Activated naive CD4-positive, alpha-beta T cell (primary cell): ENCODE measurements at places on chromosomes 5 and 9.

DNA sequence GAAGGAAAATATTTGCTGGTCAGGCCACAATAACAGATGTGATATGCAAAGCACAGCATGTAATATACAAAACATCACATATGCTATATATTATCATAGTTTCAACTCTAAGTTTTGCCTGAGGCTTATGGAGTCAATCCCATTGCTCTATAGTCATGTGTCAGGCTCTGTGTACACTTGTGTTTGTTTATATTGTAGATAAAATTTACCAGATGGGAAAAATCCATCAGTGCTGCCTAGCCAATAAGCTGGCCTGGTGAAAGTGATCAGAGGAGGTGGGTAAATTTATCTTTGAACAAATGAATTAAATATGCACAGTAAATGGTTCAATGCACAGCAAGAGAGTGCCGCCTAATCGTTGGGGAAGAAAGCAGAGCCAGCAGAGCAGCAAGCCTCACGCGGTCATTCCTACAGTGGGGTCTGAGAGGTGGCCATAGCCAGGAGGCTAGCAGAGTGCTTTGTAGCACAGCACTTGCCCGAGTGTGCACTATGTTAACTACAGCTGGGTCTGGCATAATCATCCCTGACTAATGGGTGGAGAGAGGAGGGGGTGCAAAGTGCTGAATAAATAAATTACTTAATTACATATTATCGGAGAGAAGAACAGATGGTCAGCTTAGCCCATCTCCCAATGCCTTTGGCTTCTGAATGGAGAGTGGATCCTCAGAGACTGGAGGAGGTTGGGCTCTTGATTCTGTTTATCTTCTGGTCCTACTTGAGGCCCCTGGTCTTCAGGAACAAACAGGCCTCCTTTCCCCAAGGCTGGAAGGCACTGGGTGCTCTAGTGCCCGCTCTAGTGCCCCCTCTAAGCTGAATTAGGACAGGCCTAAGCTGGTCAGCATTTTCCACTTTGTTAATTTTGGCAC is 153.5 kb downstream of the MAT2B start:
- no peak for DNase-seq

GRCh38 chr5:68382640-68383039 is 167.1 kb downstream of the PIK3R1 start:
- DNase-seq: no peak

DNA sequence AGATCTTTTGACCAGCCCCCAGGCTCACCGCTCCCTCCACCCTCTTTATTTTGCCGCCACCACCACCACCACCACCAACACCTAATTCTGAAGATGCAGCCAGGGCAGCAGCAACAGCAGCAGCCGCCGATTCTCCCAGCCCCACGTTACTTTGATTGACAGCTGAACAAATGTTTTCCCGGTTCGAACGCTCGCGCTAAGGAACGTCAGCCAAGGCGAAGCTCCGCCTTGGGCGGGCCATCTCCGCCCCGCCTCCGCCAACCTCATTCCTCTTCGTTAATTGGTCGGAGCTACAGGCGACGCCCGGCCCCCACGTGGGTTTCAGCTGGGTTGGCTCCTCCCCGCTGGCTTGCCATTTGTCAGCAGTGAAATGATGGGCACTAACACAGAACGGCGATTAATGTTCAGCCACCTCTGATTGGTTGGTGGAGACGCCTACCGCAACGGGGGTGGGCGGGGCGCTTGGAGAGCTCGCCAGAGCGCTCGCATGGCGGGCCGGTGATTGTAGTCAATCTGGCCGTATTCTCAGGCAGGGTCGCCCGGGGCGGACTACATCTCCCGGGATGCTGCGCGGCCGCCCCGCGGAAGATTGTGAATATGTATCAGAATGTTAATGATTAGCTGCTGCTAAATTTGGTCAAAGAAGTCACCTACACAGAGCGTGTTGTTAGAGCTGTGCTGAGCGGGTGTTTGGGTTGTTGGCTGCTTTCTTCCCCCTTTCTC is at the start of gene TLE4:
Gene TLE4, plus strand, starts transcription at position 657 of the 723 bp plus-strand sequence. CDS start 826 bp downstream, outside the sequence.
- DNase-seq: peak; percentile 99

DNA sequence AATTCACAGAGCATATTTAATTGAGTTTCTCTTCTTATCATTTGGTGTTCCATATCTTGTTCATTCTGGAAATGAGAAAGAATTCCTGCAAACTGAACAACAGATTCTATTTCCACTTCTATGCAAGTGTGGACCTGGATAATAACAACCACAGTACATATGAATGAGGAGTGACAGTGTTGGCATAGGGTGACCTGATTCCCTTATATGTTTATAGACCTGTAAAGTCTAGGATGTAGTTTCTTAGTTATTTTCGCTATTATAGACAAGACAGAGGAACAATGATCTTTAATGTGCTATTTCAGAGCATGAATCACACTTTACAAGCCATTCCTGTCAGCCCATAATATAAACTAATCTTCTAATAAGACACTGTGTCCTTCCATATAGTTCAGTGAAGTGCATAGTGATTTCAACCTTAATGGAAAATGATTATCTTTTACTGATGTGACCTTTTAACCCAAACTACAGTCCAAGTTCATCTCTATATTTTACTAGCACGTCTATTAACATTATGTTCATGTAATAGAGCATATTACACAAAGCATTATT is 88.2 kb upstream of the FAM174A start:
- DNase-seq: no peak

DNA sequence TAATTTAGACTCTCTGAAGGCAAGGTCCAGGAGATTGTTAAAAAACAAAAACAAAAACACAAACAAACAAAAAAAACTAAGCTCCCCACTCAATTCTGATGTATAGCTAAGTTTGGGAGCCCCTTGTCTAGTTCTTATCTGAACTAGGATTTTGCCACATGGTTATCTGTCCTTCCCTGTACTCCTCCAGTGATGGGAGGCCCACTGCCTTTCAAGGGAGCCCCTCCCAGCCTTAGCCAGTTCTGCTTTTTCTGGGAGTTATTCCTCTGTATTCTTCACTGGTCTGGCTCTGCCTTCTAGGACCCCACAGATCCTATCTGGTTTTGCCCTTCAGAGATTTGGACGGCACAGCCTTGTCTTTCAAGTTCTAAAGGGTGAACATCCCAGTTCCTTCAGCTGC is 2.1 kb upstream of the ALDH1B1 start:
- DNase-seq: no peak

DNA sequence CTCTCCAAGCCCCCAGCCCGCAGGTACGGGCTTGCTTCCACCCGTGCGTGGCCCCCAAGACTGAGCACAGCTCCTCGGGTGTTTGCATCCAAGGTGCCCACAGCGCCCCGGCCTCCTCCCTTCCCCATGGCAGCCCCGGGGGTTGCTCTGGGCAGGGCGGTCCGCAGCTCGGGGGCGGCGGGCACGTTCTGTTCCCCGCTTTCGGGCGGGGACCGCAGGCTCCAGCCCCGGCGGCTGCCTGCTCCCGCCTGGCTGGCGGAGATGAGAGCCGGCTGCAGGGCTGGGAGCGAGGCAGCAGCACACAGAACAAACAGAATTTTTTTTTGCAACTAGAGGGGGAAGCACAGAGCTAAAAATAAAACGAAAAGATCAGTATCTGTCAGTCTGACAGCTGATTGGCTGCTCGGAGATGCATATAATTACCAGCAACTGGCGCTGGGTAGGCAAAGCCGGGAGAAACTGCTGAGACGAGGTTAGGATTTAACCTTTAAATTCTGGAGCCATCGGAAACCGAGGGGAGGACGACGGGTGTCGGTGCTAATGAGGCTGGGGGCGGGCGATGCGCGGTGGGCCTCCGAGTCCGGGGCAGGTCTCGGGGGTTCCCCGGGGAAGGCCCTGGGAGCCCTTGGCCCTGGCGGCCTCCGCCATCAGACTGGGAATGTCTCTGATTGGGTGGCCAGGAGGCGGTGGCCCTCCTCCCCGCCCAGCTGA is 142.7 kb upstream of the IER5L start:
- no peak for DNase-seq

GRCh38 chr9:124802426-124802825 is 25.5 kb downstream of the OLFML2A start:
- DNase-seq: no peak

DNA sequence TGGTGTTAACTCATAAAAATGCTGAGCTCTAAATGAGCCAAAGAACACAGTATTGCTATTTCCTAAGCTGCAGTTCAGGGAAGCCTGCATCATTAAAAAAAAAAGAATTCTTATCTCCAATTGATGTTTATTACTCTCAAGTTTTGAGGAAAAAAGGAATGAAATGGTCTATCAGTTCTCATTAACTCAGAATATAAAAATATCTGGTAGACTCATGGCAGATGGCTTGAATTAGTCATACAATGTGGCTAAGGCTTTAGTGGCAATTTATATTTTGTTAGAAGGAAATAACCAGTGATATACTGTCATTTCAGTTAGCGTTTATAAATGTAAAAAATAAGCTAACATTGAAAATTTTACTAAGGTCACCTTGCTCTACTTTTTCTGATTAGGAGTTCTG is 1403.4 kb upstream of the C9orf72 start:
- DNase-seq: no peak

GRCh38 chr5:165836046-165836445 is 2330.6 kb downstream of the MAT2B start:
- no peak for DNase-seq

GRCh38 chr5:156367597-156367996 is 40.6 kb downstream of the SGCD start:
- no peak for DNase-seq

GRCh38 chr9:108213511-108213910 is 642.3 kb downstream of the ACTL7B start:
- DNase-seq: no peak

DNA sequence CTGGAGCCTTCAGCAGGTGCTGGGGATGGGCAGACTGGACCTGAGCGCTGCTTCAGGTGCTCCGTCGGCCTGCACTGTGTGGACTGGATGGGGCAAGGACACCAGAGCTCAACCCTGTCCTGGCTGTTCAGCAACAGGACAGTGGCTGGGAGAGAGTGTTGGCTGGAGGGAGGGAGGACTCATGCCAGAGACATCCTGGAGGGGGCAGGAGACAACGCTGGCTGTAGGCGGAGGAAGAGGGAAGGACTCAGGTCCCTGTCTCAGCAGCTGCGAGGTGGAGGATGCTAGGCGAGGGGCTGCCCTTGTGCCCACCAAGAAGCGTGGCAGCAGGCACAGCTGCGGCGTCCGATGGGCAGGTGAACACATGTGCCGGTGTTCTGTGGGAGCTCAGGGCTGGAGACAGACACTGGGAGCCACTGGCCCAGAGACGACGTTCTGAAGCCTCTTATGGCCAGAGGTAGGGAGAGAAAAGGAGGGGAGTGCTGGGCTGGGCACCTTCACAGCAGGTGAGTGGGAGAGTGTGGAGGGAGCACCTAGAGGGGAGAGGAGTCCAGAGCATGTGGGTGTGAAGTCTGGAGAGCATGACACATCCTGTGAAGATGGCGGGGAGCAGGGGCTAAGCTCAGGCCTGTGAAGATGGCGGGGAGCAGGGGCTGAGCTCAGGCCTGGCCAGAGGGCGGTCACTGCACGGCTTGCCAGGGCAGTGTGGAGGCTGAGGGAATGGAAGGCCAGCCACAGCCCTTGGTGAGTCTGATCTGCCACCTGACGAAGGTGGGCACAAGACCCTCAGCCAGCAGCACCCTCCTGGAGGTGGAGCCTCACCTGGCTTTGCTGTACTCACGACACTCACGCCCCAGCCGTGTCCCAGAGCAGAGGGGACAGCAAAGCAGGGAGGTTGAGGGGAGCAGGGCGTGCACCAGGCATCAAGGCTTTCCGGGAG is 79.1 kb upstream of the FCN1 start:
- DNase-seq: no peak

- DNase-seq: no peak
These were observed 5.8 kb upstream of the CRHBP start for GRCh38 chr5:76947082-76947503.

- DNase-seq: no peak
These were observed 1485.7 kb upstream of the CDH9 start for GRCh38 chr5:28523888-28524635.

DNA sequence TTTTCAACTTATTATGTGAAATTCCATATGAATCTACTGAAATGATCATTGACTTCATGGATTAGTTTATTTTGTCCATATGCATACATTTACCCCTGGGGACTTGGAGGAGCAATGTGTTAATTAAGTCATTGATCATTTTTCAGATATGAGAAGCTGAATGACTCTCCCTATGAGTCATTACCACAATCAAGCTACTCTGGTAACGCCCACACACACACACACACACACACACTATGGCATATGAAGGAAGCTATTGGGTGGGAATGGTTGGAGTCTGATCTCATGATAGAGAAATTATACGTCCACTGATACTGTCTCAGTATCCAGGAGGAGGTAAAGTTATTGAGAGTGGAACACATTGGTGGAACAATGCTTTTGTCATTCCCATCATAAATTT is 528.9 kb downstream of the AGTPBP1 start:
- DNase-seq: no peak

GRCh38 chr9:72292874-72293607 is 72.0 kb downstream of the ZFAND5 start:
- no peak for DNase-seq

DNA sequence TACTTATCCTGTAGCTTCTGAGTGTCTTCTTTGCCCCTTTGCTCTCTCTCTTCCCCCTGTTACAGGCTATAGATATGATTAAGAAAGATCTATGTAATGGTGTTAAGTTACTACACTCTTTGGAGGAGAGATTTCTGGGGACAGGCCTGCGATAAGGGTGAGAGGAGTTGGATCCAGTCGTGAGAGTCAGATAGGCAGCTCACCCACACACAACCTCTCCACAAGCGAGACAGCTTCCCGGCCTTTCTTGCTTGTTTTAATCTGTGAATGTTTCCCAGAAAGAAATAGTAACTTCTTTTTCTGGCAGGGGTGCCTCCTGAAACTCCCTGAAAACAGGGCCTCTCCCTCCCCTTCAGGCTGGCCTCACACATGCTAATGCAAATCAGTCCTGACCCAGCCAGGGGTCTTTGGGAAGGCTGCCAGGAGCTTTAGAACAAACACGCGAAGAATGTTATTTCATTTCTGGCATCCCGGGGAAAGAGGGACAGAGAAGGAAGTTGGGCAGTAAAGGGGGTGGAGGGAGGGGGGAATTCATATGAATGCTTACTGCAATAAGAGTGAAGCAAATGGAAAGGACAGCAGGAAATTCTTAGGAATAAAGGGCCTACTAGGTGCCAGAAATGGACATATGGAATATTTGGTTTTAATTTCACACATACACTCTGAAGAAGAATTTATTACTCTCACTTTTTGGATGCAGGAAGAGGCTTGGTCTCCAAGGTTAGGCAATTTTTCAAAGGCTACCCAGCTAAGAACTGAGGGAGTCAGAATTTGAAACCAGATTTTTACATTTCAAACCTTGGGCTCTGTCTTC is 215.8 kb upstream of the TRIM32 start:
- DNase-seq: no peak

GRCh38 chr5:65774346-65774745 is 52.3 kb downstream of the NLN start:
- no peak for DNase-seq

DNA sequence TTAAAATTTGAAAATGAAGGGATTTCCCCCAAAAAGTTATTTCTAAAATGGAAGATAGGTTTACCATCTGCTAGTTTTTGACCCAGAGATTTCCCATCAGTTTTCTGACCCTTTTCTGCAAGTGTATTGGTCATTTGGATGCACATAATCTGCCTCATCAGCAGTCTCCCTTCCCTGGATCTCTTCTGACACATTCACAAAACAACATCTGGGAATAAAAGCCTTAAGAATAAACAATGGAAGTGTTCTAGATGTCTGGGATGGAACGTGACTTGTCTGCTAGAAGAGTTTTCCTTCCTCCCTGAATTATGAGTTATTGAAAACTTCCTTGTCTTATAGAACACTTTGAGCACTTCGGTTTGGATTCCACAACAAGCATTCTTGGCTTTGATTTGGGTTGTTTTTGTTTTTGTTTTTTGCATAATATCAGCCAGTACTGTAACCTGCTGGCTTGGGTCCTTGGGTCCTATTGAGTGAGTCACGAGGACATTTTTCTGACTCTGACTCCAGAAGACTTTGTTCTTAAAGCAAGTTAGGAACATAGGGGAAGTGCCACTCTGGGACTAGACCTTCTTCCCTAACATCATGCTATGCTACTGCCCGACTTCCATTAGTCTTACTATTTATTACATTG is 18.2 kb upstream of the ESM1 start:
- no peak for DNase-seq
